ENCODE measurements at places on chromosomes 3 and 15.

GRCh38 chr3:116000311-116000710 lies 377.0 kb downstream of the GAP43 start:
- DNase-seq: peak; percentile 84

GRCh38 chr3:67017211-67017610 lies 19.1 kb downstream of the KBTBD8 start:
- DNase-seq: no peak

- DNase-seq: no peak
These were observed 59.5 kb downstream of the CPA3 start for GRCh38 chr3:148924562-148924961.

GRCh38 chr3:58167431-58168351 lies 43.1 kb downstream of the DNASE1L3 start:
- peak; percentile 72 for DNase-seq

- no peak for DNase-seq
These were observed 277 bp downstream of the SIAH2 start for GRCh38 chr3:150762662-150763121.

GRCh38 chr15:84108728-84109127 lies 126.8 kb upstream of the GOLGA6L4 start:
- DNase-seq: no peak

DNA sequence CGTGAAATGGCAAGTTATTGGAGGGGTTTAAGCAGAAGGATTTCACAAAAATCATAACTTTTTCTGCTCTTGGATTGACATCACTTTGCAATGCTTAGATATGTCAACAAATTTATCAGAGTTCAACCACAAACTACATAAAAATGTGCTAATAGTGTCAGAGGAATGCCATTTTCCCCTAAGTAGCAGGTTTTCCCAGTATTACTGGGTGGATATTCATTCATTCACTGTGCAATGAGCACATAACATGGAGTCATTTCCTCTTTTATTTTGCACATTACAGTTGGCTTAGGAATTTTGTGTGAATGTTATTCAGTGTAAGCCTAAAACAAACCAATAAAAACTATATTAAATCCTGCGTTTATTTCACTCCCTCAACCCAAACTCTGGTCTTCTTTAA lies 537.3 kb upstream of the MCTP2 start:
- DNase-seq: no peak

DNA sequence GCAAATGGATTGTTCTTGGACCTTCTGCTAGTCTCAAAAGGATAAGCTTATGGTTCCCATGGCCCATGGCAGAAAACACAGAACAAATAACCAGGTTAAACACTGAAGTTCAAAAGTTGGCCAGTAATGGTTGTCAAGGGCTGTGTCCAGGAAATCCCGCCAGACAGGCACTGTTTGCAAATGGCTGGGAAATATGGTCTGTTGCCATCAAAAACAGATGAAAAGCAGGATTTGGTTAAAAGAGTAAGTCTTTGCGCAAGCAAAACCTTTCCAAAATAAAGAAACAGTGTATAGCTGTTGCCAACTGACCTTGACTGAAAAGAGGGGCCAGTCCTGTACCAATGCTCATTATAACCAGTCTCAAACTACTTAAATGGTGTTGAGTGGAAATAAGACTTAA lies 58.6 kb downstream of the WWTR1 start:
- no peak for DNase-seq

DNA sequence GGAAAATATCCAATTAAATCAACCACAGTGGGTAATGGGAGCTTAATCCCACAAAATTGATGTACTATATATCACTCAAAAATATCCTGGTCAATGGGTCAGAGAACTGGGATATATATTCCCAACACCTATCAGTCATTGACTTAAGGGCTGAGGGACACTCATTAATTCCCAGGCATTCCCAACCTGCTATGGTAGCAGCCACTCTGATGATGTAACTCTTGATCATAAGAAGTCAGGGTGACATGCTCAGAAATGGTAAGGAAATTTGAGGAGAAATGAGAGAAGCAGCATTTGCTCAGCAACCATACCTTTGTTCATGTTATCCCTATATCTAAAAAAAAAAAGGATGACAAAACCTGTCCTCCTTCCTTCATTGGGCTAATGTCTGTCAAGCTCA lies 3.1 kb upstream of the PLOD2 start:
- no peak for DNase-seq

- no peak for DNase-seq
These were observed 22.0 kb downstream of the GASK1A start for GRCh38 chr3:43001094-43001553.

GRCh38 chr3:128725547-128726022 lies 398 bp upstream of the RAB7A start:
- DNase-seq: no peak

- no peak for DNase-seq
These were observed 245.3 kb downstream of the DTWD1 start for GRCh38 chr15:49865925-49866757.

DNA sequence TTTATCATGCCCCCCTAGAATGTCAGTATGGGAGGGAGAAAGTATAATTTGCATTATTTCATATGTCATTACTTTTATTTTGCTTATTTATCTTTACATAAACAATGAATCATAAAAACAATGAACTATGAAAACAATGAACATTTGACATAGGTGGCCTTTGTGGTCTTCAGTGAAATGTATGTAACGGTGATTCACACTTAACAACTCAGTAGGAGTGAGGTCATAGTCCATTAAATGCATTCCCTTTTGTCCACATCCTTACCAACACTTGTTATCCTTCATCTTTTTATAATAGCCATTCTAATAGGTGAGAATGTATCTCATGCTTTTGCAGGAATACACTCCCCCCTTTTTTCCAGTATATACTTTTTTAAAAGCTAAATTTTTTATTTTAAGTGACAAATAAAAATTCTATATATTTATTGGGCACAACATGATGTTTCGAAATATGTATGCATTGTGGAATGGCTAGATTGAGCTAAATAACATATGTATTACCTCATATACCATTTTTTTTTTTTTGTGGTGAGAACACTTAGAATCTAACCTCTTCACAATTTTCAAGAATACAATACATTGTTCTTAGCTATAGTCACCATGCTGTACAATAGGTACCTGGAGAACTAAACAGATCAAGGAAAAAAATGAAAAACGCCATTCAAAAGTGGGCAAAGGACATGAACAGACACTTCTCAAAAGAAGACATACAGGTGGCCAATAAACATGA lies 189.5 kb downstream of the WDR72 start:
- DNase-seq: no peak

GRCh38 chr3:40980467-40980866 lies 218.8 kb upstream of the CTNNB1 start:
- DNase-seq: no peak

DNA sequence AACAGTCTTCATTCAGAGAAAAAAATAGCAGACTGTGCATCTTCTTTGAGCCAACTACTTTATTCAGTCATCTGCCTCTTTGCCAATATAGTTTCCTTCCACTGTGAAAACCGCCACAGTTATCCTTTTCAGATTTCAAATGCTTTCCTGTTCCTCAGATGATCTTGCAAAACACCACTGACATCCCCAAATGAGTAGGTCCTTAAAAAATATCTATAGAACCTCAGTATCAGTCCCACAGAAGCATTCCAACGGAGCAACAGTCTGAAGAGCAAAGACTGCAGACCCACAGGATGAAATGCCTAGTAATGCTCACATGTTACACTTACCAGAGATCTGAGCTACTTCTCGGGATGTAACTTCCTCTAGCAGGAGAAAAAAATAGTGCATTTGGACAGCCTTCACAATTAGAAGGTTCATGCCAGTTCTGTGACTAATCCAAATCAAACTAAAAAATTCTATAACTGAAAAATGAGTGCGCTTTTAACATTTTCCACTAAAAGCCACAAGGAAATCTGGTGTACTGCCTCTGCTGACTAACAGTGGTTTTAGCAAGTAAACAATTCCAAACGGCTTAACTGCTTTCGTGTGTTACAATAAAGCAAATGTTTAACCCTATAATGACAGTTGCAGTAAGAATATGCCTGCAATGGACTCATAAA lies at the start of gene ANKRD28:
Gene ANKRD28 (minus strand): TSS at position 338 of the 662 bp plus-strand sequence. CDS start 1,458 bp downstream, outside the sequence.
- DNase-seq: peak; percentile 55

DNA sequence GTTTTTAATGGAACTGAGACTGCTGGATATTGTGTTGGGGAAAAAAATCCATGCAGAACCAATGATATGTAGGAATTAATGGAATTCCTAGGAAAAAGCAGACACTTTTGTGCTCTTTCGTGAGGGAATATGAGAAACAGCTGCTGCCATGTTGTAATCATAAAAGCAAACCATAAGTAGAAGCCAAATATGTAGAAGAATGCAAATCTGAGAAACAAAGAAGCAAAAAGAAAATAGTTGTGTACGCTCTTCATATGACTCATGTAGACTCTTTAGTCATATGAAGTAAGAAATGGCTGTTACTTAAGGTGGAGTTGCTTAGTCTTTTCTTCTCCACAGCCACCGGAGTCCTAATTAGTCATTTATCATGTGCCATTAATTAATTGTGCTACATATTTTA lies 298.6 kb upstream of the ZNF717 start:
- DNase-seq: no peak
